Epithelial cell of proximal tubule (primary cell): ENCODE measurements at places on chromosomes 16 and 17. TPM values are rescaled to one million over a fixed set of nuclear protein-coding genes. Genes with fewer than 3 reads are reported as not detected.

- DNase-seq, result no peak
Observed at GRCh38 chr17:27336184-27336583, 42.3 kb downstream of the WSB1 start.

GRCh38 chr16:54506741-54507500 is 220.3 kb upstream of the IRX3 start:
- DNase-seq, result no peak

DNA sequence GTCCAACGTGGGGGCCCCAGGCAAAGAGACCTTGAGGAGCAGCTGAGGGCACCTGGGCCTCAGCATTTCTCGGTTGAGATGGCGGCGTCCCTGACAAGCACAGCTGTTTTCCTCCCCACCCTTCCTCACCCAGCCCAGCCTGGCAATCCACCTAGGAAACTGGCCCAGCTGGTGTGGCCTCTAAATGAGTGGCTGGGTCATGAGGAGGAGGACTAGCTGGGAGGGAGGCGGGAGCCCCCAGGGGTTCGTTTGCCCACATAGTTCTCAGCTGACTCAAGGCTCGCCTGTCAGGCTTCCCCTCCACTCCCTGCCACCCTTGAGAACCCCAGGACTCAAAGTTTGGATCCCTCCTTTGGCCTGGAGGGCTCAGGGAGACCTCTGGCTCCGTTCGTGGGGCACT is 5.9 kb downstream of the RNF222 start:
- no peak for DNase-seq

DNA sequence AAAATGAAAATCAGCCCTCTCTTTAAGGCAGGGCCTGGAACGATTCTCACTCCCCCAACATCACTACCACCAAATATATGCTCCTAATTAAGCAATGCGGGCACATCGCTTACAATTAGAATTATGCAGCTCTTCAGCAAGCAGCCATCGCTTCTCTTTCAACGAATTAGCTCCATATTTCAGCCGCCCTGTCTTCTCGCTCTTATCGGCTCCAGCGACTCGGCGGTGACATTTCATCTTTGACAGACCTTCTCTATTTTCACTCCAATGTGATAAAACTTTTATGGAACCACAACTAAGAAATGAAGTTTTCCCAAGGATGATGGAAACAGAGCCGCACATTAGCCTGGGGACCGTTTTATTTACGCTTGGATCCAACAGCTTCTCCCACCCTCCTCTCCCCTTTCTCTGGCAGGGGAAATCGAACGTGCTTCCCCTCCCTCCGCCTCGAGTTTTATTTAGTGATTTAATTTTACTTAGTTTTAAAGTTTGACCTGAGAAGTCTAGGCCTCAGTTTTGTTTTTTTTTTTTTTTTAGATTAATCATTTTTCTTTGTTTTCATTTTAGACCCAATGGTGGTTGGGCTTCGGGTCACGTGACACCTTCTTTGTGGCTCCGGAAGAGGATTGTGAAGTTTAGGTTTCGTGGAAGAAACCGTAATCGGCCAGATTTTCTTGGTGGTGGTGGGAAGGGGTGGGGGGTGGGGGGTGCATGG is 3.1 kb upstream of the HOXB2 start:
- DNase-seq, result no peak

DNA sequence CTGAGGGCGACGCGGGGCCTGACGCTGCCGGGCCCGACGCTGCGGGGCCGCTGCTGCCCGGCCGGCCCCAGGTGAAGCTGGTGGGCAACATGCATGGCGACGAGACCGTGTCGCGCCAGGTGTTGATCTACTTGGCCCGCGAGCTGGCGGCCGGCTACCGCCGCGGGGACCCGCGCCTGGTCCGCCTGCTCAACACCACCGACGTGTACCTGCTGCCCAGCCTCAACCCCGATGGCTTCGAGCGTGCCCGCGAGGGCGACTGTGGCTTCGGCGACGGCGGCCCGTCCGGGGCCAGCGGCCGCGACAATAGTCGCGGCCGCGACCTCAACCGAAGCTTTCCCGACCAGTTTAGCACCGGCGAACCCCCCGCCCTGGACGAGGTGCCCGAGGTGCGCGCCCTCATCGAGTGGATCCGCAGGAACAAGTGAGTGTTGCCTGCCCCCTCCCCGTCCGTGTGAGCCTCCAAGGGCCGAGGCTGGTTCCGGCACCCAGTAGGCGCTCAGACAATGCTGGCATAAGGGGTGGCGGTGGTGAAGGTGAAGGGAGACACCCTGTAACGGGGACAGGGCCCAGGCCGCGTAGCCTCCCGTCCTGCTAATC is 676 bp downstream of the CPD start:
- no peak for DNase-seq

- no peak for DNase-seq
Observed at GRCh38 chr17:15083225-15083624, 181.9 kb downstream of the PMP22 start.

- DNase-seq, result no peak
Observed at GRCh38 chr16:4514606-4515005, 24.0 kb downstream of the CDIP1 start.

DNA sequence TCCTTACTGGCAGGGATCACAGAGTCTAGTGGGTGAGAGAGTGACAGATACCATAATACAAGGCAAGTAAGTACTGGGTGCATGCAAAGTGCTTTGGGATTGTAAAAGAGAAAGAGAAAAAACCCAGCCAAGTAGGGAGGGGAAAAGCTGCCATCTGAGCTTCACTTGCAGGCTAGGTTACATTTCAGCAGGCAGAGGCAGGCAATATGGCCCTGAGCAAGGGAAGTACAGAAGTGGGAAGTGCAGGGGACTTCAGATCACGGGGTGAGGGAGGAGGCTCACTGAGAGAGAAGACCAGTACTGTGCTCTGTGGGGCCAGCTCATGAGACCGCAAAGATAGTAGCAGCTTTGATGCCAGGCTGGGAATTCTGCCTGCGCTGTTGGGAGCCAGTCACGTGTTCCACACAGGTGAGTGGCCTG is 230.6 kb downstream of the MSI2 start:
- no peak for DNase-seq

GRCh38 chr17:33451221-33451620 is 158.1 kb upstream of the ASIC2 start:
- peak; percentile 90 for DNase-seq

DNA sequence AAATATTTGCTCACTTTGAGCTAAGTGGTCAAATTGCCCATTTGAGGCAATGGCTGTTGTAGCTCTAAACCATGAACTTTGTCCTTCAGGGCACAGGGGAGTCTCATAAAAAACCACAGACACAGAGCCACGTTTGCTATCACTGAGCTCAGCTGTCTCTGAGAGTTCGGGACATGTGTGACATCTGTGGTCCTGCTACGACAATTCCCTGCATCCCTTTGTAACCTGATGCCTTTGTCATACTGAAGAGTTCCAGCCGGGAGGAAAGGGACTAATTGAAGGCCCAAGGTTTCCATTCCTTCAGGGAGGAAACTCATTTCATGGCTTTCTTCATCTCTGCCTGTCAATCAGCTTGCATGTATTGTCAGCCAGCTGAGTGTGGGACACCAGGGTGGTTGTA is 599.4 kb upstream of the CDH5 start:
- DNase-seq, result no peak

EPOP gene
- 2.4 and 4.1 TPM in 2 replicates for total RNA-seq

GRCh38 chr17:7384489-7385081 is 3.7 kb downstream of the TNK1 start:
- DNase-seq, result no peak

TMEM132E gene
- total RNA-seq, result not detected in 2 replicates

GRCh38 chr16:87724490-87725291 is 41.1 kb downstream of the KLHDC4 start:
- DNase-seq, result no peak

ZACN gene
- total RNA-seq, result not detected in 2 replicates

ARMC7 gene
- total RNA-seq, result 8.5 and 12.3 TPM in 2 replicates

SLC5A2 gene
- 0.07 TPM in 1 of 2 replicates, not detected in the other for total RNA-seq

GRCh38 chr16:49821156-49821555 is 34.8 kb downstream of the ZNF423 start:
- DNase-seq, result no peak

- DNase-seq, result no peak
Observed at GRCh38 chr17:16358394-16358793, 5.1 kb upstream of the CENPV start.

CD300E gene
- not detected in 2 replicates for total RNA-seq

NTHL1 gene
- total RNA-seq, result 61.2 and 62.8 TPM in 2 replicates

GRCh38 chr17:29930409-29931010 is 482 bp upstream of the SSH2 start:
- DNase-seq, result no peak

DNA sequence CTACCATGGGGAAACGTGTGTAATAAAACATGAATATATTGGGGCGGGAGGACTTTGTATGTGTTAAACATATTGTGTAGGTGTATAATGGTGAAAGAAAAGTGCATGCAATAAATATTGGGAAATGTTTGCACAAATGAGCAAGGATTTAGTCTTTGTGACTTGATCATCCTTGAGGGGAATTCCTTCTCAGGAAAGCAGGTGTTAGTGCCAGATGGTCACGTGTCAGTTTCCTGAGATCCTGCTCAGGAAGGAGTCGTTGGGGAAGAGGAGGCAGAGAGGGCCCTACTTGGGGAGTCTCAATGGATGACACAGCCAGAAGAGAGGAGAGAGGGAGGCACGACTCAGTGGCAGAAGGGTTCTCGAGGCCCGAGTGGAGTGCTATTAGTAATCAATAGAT is 53.2 kb downstream of the MSI2 start:
- no peak for DNase-seq

GRCh38 chr16:70429888-70430666 is 8.8 kb downstream of the ST3GAL2 start:
- no peak for DNase-seq

GRCh38 chr17:28626818-28627217 is 12.8 kb upstream of the RSKR start:
- DNase-seq, result no peak

- DNase-seq, result no peak
Observed at GRCh38 chr17:3513305-3514035, 37.7 kb downstream of the ASPA start.

ICAM2 gene
- 18.4 and 19.9 TPM in 2 replicates for total RNA-seq

EVPL gene
- total RNA-seq, result 22.2 and 24.8 TPM in 2 replicates

KLHL10 gene
- total RNA-seq, result not detected in 2 replicates

DNA sequence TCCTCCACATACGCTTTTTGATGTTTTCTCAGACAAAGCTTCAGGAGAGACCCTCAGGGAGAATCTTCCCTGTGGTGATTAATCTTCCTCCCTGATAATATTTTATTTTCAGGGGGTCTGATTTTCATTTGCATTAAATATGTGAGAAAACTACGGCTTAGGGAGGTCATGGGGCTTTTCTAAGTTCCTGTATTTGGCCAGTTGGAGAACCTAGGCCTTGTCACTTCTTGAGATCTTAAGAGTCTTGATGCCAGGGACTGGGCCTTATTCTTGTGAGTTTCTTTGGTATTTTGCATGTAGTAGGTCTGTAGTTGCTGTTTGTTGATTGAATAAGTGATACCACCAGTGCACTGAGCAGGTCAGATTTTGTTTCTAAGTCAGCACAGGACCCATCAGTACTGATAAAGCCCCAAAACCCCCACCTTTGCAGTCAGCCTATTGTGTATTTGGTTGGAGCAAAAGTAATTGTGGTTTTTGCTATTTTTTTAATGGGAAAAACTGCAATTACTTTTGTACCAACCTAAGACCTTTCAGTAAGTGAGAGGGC is 130.1 kb downstream of the PRKCA start:
- no peak for DNase-seq

CD300LB gene
- total RNA-seq, result not detected in 2 replicates

DNA sequence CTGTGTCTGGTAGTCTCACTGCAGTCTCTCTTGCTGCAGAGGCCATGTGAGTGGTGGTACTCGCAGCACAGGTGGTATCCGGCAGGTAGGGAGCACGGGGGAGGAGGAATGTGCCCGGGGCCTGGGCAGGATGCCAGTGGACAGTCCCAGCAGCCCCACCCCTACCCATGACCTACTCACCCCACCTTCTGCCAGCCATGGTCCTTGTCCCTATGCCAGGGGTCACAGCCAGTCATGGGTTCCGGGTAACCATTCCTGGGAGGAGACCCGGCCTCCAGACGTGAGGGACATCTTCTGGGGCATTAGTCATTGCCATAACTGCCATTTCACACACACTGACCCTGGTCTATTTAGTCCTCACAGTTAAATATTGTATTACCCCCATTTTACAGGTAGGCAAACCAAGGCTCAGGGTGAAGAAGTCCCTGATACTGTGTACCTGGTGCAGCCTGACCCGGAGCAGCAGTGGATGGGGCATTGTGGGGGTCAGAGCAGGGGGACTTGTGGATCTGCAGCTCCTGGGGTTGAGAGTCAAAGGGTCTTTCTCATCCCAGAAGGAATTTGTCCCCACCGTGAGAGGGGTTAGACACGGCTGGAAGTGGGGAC is 58.8 kb upstream of the TAC4 start:
- DNase-seq, result no peak

NPIPA7 gene
- 3.8 TPM in 1 of 2 replicates, not detected in the other for total RNA-seq

GRCh38 chr17:33046361-33047255 is 55.0 kb downstream of the SPACA3 start:
- no peak for DNase-seq

ACSM3 gene
- total RNA-seq, result 3.5 and 5.9 TPM in 2 replicates

CWC25 gene
- 9.6 and 13.9 TPM in 2 replicates for total RNA-seq

- peak; percentile 95 for DNase-seq
Observed at GRCh38 chr16:86664522-86665318, 86.4 kb downstream of the FOXL1 start.

GRCh38 chr16:50478075-50478772 is 70.0 kb upstream of the NKD1 start:
- DNase-seq, result no peak

GRCh38 chr16:77895962-77896361 is 107.6 kb downstream of the VAT1L start:
- DNase-seq, result no peak

DNA sequence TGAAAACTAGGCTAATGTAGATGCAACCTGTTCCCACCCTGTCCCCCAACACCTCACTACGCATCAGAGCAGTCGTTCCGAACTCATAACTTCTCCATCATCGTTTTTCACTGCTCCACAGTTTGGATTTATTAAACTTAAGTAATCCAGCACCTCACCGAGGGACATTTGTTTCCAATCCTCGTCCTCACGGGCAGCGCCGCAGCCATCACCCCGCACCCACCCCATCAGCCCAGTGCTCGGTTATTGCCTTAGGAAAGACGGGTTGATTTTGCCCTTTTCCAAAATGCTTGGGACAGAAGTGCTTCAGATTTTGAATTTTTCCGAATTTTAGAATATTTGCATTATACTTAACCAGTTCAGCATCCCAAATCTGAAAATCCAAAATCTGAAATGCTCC is 71.0 kb upstream of the DOC2B start:
- DNase-seq, result no peak

TMIGD1 gene
- total RNA-seq, result not detected in 2 replicates

GRCh38 chr17:28053725-28054124 is 11.2 kb downstream of the NLK start:
- DNase-seq, result no peak
